ENCODE measurements at places on chromosomes 12 and 14. TPM values are rescaled to one million over a fixed set of nuclear protein-coding genes. Genes with fewer than 3 reads are reported as not detected.

GRCh38 chr14:50477760-50478159 lies 54.6 kb downstream of the MAP4K5 start:
- H3K27me3 ChIP-seq: no peaks in the 10 kb centered on the region
- no peak overlapping the region for H3K4me3 ChIP-seq
- peaks cover 22% of the 10 kb centered on the region for H3K36me3 ChIP-seq
- no peaks in the 10 kb centered on the region for H3K4me1 ChIP-seq

- H3K27ac ChIP-seq: no peak overlapping the region
- DNase-seq: no peak
- H3K4me3 ChIP-seq: no peak overlapping the region
- no peaks in the 10 kb centered on the region for H3K27me3 ChIP-seq
- H3K4me1 ChIP-seq: no peaks in the 10 kb centered on the region
Measured at GRCh38 chr14:69685218-69685616, 73.8 kb downstream of the SUSD6 start.

DNA sequence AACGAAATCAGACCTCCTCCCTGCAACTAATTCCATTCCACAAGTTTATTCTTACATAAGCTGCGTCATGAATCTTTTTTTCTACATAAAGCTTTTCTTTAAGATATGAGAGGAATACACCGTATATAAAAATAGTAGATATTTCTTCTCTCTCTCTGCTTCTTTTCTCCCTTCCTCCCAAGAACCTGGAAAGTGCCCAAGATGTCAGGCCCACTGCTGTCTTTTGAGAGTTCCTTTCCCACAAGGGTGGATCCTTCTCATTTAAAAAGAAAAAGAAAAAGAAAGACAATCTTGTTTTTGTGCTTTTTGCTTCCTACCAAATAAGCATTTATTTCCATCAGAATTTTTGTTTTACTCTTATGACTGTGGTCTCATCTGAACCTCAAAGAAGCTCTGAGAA lies 11.0 kb downstream of the TESPA1 start:
- DNase-seq: no peak
- H3K27ac ChIP-seq: no peak overlapping the region
- no peak overlapping the region for H3K4me3 ChIP-seq
- H3K4me1 ChIP-seq: peaks cover 3% of the 10 kb centered on the region

DNA sequence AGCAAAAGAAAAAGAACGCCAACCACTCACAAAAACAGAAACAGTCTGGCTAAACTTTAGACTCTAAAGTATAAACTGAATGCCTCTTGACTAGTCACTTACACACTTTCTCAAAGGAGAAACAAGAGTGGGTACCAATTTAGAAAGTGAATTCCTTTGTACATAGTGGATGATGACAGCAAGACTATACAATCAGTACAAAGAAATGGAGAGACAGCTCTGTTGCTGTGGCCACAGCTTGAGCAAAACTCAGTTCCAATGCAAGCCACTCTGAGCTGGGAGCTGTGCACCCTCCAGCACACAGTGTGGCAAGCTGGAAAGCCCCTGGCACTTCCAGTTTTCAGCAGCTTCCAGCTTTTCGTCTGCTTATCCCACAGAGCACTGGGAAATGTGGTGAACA lies 21.7 kb downstream of the NT5DC3 start:
- DNase-seq: no peak
- no peaks in the 10 kb centered on the region for H3K4me1 ChIP-seq
- no peaks in the 10 kb centered on the region for H3K27me3 ChIP-seq
- no peaks in the 10 kb centered on the region for H3K36me3 ChIP-seq

DNA sequence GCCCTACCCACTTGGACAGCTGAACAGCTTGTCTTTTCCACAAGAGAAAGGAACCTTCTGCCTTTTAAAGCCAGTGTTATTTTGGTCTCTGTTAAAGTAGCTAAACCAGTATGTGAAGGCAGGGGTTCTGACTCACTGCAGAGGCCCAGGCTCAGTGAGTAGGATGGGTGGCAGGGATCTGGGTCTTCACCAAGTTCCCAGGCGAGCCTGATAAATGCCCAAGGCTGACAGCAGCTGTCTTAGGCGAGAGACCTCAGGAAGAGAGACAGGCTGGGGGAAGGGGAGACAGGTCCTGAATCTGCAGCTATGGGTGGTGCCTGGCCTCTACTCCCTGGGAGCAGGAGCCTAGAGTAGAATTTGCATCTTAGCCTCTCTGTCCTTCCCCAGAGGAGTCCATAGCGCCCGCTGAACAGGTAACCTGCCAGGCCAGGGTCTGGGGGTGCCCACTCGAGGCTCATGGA lies 18.1 kb upstream of the KIF26A start:
- H3K27ac ChIP-seq: no peak overlapping the region
- H3K4me1 ChIP-seq: peaks cover 3% of the 10 kb centered on the region
- H3K4me3 ChIP-seq: no peak overlapping the region
- H3K36me3 ChIP-seq: no peaks in the 10 kb centered on the region
- peaks cover 32% of the 10 kb centered on the region for H3K27me3 ChIP-seq

GRCh38 chr12:91914701-91915100 lies 230.9 kb downstream of the BTG1 start:
- no peaks in the 10 kb centered on the region for H3K27me3 ChIP-seq
- no peak overlapping the region for H3K4me3 ChIP-seq
- DNase-seq: no peak

DNA sequence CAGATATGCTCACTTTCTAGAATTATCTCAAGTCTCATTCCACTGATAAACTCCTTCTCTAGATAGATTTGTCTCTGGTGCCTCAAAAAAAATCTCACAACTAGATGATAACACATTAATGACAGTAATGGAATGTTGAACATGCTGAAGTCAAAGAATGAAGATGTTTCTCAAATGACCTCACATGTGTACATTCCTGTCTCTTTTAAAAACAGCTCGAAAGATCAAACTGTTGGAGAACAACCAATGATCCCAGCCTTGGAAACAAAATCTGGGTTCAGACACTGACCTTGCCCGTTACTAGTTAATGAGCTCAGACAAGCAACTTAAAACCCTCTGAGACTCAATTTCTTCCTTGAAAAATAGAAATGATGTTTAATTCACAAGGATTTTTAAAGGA lies 44.7 kb upstream of the KCNJ8 start:
- no peaks in the 10 kb centered on the region for H3K27me3 ChIP-seq
- H3K4me1 ChIP-seq: no peaks in the 10 kb centered on the region
- no peak for DNase-seq
- no peak overlapping the region for H3K4me3 ChIP-seq

GRCh38 chr12:57834086-57834876 lies 12.2 kb downstream of the CTDSP2 start:
- peaks cover 34% of the 10 kb centered on the region for H3K4me1 ChIP-seq
- no peak overlapping the region for H3K27ac ChIP-seq
- H3K4me3 ChIP-seq: no peak overlapping the region
- H3K36me3 ChIP-seq: peaks cover 2% of the 10 kb centered on the region

DNA sequence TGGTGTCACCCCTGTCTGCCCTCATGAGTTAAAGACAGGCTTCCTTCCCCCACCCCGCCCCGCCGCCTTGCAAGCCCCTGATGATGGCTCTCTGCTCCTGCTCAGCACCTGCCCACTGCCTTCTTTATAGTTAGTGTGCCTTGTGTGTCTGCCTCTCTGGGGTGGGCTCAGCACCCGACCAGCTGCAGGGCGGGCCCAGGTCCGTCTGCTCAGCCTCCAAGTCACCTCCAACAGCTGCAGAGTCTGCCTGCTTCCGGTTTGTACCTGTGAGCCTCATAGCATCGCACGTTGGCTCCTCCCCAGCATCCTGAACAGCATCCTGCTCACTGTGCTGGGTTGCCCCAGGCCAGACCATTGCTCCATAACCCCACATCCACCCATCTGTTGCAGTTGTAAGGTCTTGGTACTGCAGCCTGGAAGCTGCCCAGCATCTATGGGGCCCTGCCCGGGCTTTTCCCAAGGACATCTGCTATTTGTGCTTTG lies 3.5 kb downstream of the TGFB3 start:
- no peaks in the 10 kb centered on the region for H3K27me3 ChIP-seq
- H3K4me3 ChIP-seq: no peak overlapping the region
- H3K27ac ChIP-seq: no peak overlapping the region
- peaks cover 7% of the 10 kb centered on the region for H3K4me1 ChIP-seq

DNA sequence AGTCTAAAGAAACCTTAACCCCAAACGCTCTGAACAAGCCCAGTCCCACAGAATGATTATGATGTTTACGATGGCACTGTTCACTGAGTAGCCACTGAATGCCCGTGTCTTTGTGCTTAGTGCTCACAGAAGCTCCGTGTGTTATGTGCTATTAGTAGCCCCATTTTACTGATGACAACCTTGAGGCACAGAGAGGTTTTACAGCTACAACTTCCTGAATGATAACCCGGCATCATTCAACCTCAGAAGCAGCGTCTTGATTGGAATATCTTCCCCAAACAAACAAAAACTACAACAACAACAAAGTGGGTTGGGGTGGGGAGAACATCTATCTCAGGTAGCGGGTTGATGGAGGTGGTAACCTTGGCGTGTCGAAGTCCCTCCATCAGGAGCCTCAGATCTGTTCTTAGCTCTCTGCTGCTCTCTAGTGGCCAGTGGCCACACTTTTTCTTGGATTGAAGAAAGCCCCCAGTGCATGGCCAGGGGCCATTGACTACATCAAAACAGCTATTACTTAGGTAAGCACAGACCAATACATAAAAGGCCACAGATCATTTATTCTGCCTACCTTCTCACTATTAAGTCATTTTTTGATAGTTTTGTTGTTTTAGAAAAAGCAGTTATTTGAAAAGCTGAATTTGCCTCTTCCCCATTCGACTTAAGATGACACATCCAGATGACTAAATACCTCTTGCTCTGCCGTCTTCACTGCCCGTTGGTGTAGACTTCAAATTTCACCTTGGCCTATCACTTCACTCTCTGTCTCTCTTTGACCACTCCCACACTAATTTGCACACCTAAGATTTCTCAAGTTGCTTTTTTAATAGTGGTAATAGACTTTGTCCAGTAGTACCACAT lies 376.9 kb downstream of the GALC start:
- H3K27me3 ChIP-seq: peaks cover 1% of the 10 kb centered on the region
- H3K4me1 ChIP-seq: no peaks in the 10 kb centered on the region
- no peaks in the 10 kb centered on the region for H3K36me3 ChIP-seq

- H3K4me1 ChIP-seq: no peaks in the 10 kb centered on the region
- H3K27ac ChIP-seq: no peak overlapping the region
- peaks cover 2% of the 10 kb centered on the region for H3K27me3 ChIP-seq
- no peak for DNase-seq
- no peak overlapping the region for H3K4me3 ChIP-seq
Measured at GRCh38 chr12:110508071-110508586, 6.0 kb downstream of the RAD9B start.

DNA sequence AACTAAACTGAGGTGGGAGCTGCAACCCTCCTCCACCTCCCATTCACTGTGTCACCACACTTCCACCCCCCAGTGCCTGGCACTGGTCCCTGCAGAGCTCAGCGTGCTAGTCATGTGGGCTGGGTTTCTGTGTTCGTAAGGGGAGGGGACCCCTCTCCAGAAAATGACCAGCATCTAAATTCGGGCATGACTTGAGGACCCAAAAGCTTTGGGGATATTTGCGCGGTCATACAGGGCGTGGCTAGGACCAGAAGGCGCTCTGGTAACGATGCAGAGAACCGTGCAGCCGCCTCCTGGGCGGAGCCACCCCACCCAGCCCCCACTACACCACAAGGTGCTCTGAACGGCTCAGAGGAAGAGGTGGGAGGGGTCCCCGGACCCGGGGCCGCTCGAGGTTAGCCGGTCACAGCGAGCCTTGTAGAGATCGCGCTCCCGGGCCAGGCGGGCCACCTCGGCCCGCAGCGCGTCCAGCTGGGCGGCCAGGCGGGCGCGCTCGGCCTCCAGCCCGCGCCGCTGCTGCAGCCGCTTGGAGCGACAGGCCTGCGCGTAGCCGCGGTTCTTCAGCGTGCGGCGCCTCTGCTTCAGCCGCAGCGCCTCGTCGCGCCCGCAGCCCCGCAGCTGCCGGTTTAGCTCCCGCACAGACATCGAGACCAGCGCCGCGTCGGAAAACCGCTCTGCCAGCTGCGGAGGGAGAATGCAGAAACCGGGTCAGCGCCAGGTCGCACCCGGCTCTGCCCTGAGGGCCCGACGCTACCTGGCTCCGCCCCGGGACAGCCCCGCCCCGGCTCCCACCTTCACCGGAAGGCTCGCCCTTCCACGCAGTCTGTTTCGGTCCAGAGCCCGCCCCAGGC lies 9.8 kb downstream of the CPNE6 start:
- DNase-seq: peak; percentile 81
- H3K27me3 ChIP-seq: no peaks in the 10 kb centered on the region
- no peaks in the 10 kb centered on the region for H3K36me3 ChIP-seq
- peak overlapping the region; percentile 66 for H3K4me3 ChIP-seq
- H3K4me1 ChIP-seq: no peaks in the 10 kb centered on the region

- peak; percentile 68 for DNase-seq
- peak overlapping the region; percentile 33 for H3K4me3 ChIP-seq
- peak overlapping the region; percentile 85 for H3K27ac ChIP-seq
- H3K27me3 ChIP-seq: no peaks in the 10 kb centered on the region
- peaks cover 21% of the 10 kb centered on the region for H3K4me1 ChIP-seq
Measured at GRCh38 chr12:31362115-31362758, 36.3 kb upstream of the SINHCAF start.

GRCh38 chr14:37695866-37696265 lies 100.4 kb downstream of the TTC6 start:
- no peak overlapping the region for H3K27ac ChIP-seq
- H3K4me3 ChIP-seq: no peak overlapping the region
- no peaks in the 10 kb centered on the region for H3K27me3 ChIP-seq
- H3K36me3 ChIP-seq: no peaks in the 10 kb centered on the region

GRCh38 chr12:3777206-3777809 lies 24.4 kb upstream of the CRACR2A start:
- H3K27ac ChIP-seq: no peak overlapping the region
- H3K4me3 ChIP-seq: no peak overlapping the region
- no peaks in the 10 kb centered on the region for H3K36me3 ChIP-seq

DNA sequence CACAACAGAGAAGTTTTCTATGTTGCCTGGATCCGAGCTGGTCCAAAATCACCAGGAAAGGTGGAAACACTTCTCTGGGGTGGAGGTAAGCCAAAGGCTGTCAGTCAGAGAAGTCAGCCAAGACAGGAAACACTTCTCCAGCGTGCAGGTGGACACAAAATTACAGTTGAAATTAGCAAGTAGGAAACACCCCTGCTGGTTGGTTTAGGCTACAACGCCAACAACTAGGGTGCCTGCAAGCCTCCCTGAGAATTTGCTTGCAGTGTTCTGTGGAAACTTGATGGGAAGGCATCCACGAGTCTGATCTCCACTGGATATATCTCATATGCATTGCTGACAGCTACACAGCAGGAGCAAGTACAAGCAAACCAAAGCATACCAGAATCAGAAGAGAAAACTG lies 600.5 kb downstream of the RERGL start:
- H3K4me1 ChIP-seq: no peaks in the 10 kb centered on the region
- no peaks in the 10 kb centered on the region for H3K36me3 ChIP-seq
- no peak overlapping the region for H3K27ac ChIP-seq
- no peak for DNase-seq

GRCh38 chr12:15861404-15861803 lies 20.8 kb upstream of the STRAP start:
- no peaks in the 10 kb centered on the region for H3K36me3 ChIP-seq
- DNase-seq: no peak
- H3K4me3 ChIP-seq: no peak overlapping the region
- H3K4me1 ChIP-seq: no peaks in the 10 kb centered on the region
- no peaks in the 10 kb centered on the region for H3K27me3 ChIP-seq

GRCh38 chr12:27534060-27534764 lies 10.2 kb downstream of the PPFIBP1 start:
- H3K4me1 ChIP-seq: peaks cover 8% of the 10 kb centered on the region
- DNase-seq: no peak
- no peak overlapping the region for H3K27ac ChIP-seq
- no peak overlapping the region for H3K4me3 ChIP-seq
- H3K36me3 ChIP-seq: no peaks in the 10 kb centered on the region

TBX3 gene
- total RNA-seq: 1.0 TPM

HSPB8 gene
- 11.7 TPM for total RNA-seq

CATSPERB gene
- total RNA-seq: 0.30 TPM

NPFF gene
- 0.80 TPM for total RNA-seq

BMP4 gene
- 5.9 TPM for total RNA-seq

TPPP2 gene
- not detected for total RNA-seq

PTPN21 gene
- 16.1 TPM for total RNA-seq

TOMM20L gene
- total RNA-seq: not detected

All from H1 (cell line).